ENCODE measurements at places on chromosomes 1 and 21.

- no peak for DNase-seq
Observed at GRCh38 chr1:111515291-111516004, 12.0 kb upstream of the ADORA3 start.

- DNase-seq = no peak
Observed at GRCh38 chr1:96971849-96972602, 250.4 kb downstream of the PTBP2 start.

DNA sequence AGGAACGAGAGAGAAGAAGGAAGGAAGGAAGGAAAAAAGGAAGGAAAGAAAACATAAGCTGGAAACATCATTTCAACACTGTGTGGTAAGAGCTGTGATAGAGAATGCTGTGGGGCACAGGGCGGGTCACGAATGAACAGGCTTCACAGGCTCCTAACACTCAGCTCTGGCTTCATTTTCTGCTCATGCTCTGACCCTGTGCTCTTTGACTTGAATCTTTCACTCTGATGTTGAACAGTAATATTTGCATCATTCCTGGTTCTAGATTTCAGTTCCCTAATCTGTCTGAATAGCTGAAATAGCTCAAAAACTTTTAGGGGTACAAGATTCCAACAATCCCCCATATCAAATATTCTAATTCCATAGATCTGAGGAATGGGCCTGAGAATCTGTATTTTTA is 207.3 kb downstream of the LHX8 start:
- DNase-seq = no peak

DNA sequence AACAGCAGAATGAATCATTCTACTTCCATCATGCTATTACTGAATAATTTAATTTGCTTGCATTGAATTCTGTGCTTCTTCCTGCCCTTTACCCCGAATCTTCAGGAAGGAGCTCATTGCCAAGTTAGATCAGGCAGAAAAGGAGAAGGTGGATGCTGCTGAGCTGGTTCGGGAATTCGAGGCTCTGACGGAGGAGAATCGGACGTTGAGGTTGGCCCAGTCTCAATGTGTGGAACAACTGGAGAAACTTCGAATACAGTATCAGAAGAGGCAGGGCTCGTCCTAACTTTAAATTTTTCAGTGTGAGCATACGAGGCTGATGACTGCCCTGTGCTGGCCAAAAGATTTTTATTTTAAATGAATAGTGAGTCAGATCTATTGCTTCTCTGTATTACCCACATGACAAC is 44.2 kb downstream of the MAP3K7CL start:
- DNase-seq = no peak

DNA sequence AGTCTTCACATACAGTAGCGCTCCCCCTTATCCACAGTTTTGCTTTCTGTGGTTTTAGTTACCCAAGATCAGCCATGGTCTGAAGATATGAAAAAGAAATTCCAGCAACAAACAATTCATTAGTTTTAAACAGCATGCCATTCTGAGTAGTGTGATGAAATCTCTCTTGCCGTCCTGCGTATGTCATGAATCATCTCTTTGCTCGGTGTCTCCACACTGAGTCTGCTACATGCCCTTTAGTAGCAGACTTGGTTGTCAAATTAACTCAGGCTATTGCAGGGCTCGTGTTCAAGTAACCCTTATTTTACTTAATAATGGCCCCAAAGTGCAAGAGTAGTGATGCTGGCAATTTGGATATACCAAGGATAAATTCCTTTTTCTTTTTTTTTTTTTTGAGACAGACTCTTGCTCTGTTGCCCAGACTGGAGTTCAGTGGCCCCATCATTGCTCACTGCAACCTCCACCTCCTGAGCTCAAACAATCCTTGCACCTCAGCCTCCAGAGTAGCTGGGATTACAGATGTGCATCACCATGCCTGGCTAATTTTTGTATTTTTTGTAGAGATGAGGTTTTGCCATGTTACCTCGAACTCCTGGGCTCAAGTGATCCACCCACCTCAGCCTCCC is 22.6 kb downstream of the PHACTR4 start:
- DNase-seq = no peak

DNA sequence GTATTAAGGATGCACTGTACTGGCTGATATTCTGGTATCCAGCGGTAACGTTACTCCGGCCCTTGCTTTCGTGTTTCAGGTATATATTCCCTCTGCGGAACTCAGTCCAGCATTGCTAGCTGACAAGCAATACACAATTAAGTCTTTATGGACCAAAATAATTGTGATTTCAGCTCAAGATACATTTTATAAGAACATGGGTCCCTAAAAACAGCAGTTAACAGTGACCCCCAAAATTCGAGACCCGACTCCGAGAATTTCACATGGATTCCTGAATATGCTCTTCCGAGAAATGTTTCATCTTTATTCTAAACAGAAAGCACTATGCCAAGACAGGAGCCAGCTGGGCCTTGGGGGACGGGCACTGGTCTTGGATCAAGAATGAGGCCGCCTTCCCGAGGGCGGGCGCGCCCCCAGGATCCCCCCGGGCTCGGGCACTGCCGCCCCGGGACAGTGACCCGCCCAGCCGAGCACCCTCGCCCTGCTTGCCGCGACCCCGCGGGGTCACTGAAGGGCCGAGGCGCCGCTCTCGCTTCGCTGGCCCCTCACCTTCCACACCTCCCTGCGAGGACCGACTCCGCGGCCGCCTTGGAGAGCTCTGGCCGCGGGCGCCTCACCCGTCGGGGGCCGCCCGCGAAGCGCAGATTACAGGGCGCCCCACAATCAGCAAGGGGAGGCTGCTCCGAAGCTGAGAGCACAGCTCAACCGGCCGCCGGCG is 610 bp downstream of the SCYL3 start:
- DNase-seq = peak; percentile 20

GRCh38 chr21:31755027-31755426 is 23.1 kb upstream of the SCAF4 start:
- DNase-seq = no peak

DNA sequence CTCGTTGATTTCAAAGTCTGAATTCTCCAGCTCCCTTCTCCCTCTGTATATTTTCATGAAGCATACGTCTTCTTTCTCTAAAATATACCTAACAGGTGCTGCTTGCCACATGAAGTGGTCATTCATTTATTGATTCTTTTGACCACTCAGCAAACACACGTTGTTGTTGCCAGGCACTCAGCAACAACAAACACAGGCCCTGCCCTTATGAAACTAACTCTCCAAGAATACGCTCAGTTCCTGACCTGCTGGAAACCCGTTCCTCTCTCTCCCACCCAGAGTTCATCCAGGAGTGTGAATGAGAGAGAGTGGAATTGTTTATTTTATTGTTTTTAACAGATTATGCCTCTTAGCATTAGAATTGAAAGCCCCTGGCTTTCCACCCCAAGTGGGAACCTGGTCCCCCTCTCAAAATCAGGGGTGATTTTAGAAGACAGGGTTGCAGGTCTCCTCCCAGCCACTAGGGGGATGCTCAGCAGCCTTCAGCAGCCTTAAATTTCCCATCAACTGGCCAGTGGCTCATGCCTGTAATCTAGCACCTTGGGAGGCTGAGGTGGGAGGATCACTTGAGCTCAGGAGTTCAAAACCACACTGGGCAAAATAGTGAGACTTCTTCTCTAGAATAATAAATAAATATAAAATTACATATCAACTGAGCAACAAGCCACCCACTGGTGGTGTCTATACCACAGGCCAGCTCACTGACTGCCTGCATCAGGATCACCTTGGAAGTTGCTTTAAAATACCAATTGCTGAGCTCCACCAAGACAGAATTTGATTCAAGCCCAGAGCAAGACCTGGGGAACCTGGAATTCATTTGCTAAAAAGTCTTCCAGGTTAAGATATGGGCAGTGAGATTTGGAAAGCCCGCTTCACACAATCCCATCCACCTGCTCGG is 181.0 kb upstream of the KLHDC7A start:
- DNase-seq = peak; percentile 63

DNA sequence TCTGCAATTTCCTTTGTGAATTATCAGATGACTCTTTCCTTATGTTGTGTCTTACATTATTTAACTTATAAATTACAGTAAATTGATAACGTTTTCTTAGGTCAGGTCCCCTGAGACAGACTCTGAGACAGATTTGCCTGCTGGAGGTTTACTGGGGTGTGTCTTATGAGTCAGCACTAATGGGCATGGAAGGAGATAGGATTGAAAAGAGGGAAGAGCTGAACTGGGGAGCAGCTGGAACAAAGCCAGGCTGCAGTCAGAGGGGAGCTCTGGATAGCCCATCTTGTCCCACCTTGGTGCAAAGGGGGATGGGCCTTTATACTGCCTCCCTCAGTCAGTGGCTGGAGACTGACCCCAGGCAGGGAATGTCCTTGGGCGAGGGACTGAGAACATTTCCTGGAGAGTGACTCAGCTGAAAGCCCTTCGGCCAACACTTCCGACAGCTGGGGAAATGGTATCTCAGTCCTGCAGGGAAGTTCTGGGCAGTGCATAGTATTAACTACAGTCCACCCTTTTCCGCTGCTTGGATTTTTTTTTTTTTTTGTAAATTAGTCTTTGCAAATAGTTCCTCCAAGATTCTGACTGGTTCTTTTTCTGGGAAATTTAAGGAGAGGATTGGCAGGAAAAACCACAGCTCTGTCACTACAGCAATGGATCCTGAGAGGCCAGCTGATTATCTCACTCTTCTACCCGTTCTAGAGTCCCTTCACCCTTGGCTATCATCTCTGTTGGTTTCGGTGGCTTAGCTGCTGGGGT is 39.1 kb upstream of the CDC42BPA start:
- DNase-seq = no peak

- DNase-seq = peak; percentile 79
Observed at GRCh38 chr21:45138199-45139002, 64.0 kb downstream of the ADARB1 start.

GRCh38 chr1:85274969-85275453 is 1.4 kb downstream of the BCL10 start:
- DNase-seq = no peak

- no peak for DNase-seq
Observed at GRCh38 chr1:27345272-27345671, 3.5 kb downstream of the SYTL1 start.

DNA sequence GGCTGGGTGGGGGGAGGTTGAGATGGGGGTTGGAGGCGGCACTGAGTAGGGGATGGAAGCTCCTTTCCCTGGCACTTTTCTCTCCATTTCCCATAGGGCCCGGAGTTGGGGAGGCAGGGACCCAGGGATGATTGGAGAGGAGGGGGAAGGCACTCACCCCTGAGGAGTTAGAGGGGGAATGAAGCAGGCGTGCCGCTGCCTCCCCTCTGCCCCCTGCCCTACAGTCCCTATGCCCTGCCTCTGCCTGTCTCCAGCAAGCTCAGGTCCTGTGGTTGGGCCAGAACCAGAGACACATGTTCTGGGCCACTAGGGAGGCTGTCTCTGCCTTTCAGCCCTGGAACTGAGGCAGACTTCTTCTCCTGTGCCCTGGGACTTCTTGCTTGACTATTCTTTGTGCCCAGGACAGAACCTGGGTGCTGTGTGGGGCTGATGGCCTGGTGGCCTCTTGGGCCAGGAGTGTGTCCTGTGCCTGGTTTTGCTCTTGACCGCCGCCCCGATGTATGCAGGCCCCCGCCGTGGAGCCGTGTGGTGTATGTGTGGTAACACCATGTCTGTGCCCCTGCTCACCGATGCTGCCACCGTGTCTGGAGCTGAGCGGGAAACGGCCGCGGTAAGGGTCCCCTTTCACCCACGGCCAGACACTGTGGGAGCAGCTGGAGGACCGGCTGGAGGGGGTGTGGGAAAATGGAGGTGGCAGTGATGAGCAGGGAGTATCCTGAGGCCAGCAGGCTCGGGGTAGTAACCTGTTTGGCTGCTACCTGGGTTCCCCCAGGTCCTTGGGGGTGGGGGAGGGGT is 1.4 kb downstream of the LYPLA2 start:
- no peak for DNase-seq

- no peak for DNase-seq
Observed at GRCh38 chr1:193427524-193427923, 241.1 kb upstream of the B3GALT2 start.

- no peak for DNase-seq
Observed at GRCh38 chr1:36339615-36340014, 16.2 kb upstream of the EVA1B start.

GRCh38 chr1:74038042-74038441 is 159.9 kb downstream of the LRRIQ3 start:
- DNase-seq = no peak

DNA sequence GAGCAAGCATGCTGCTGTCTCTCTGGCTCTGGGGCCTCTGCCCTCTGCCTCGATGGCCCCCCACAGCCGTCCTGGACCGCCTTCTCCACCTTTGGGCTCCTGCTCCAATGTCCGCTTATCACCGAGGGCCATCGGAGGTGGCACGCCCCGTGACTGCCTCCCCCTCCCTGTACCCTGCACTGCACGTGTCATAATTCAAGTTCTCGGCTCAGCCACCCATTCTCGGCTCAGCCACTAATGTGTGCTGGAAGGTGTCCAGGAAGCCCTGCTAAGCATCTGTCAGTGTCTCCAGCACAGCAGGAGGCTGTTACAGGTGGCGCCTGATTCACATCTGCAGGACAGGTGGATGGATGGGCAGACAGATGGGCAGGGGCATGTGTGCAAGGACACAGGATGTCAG is 45.5 kb downstream of the TP73 start:
- DNase-seq = peak; percentile 96

DNA sequence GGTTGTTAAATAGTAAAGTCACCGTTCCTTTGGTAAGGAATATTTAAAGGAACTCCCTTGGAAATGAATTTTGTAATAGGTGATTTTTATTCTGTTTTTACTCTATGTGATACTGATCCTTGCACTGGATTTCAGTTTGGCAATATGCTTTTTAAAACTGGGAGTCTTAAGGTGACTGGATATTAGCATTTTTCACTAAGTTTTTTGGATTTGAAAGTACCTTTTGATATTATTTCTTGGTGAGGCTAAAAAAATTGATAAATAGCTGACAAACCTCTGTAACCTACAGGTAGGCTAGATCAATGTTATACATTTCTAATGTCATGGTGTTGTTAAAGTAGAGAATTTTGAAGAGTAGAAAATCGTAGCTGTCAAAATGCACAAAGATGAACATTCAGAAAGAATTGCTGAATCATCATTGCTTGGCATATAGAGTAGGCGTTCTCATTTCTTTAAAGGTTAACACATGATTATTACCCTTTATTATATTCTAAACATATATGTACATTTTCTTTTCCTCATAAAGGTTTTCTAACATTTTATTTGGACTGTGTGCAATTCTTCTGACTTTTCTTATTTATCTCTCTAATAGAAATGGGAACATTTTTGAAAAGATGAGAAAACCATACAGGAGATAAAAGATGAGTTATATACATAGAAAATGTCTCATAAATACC is 1.5 kb upstream of the DNAJB4 start:
- no peak for DNase-seq

All from RPMI8226 (cell line).